ENCODE measurements at places on chromosomes 7 and 10.

- DNase-seq = no peak
Observed at GRCh38 chr10:132636358-132636757, 98.8 kb downstream of the INPP5A start.

GRCh38 chr10:34254596-34254995, 560.5 kb downstream of the PARD3 start:
- DNase-seq = peak; percentile 18

DNA sequence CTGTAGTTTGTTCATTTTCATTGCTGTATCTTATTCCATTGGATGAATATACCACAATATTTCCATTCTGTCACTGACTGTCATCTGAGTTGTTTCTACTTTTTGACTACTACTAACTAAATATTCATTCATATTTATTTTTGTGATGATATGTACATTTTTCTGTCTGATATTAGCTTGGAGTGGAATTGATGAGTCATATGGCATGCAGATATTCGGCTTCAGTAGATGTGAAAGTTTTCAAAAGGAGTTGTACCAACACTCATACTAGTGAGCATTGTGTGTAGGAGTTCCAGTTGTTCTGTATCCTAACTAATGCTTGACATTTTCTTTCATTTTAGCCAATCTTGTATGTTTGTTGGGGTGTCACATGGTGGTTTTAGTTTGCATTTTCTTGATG, 7.7 kb downstream of the RUNDC3B start:
- no peak for DNase-seq

DNA sequence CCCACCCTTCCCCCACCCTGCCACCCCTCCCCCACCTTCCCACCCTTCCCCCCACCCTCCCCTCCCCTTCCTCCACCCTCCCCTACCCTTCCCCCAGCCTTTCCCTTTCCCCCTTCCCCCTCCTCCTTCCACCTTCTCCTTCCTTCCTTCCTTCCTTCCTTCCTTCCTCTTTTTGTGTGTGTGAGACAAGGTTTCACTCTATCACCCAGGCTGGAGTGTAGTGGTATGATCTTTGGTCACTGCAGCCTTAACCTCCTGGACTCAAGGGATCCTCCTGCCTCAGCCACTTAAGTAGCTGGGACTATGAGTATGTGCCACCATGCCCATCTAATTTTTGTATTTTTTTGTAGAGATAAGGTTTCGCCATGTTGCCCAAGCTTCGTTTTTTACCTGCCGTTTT, 35.2 kb downstream of the CYP17A1 start:
- no peak for DNase-seq

- DNase-seq = no peak
Observed at GRCh38 chr7:1749864-1750466, 79.9 kb downstream of the ELFN1 start.

- peak; percentile 43 for DNase-seq
Observed at GRCh38 chr10:12432402-12433189, 83.2 kb downstream of the CAMK1D start.

DNA sequence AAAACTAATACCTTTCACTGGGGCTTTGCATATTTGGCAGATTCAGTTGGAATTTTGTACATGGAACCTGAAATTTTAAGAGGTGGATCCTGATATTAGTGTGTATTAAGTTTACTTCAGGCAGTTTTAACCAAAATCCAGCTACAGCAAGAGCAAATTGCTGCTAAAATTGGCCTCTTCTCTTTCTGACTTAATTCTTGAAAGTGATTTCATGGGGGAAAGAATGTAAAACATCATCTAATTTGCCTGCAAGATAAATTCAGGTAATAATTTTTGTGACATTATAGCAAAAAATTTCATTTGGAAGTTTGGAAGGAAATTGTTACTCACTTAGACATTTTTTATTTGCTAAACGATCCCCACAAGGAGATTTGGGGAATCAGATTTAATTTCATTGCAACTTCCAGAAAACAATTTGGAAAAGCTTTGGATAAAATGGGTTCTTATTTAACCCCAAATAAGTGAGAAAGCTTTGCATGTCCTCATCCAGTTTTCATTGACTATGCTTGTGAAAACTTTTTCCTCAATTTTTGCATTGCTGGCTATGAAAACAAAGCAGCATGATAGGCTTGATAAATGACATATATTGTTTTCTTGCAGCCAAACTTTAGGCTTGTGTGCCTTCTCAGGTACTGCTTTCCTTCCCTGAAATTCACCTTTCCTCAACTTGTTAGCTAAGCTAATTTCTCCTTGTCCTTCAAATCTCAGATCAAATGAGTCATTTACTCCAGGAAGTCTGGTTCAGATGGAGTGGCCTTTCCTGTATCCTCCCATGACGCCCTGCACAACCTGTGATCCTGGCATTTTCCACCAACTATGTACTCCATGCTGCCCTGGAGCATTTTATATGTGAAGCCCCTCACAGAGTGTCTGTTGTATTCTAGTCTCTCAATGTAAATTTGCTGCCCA, 27.4 kb upstream of the ZNF438 start:
- DNase-seq = no peak

DNA sequence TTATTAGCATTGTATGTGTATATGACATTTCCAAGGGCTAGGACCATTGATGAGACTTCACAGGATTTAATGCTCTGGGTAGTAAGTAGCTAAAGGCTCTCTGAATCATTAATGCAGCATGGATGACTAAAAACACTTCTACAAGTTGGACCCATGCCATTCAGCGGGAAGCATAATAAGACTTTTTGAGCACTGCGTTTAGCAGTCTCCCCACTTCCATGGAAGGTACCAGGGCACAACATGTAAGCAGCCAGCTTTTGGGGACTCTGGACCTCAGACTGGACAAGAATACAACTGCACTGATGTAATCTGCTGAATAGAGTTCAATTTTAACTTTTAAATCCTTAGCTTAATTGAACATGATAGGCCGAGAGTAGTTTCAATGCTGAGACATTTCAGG, 191.7 kb upstream of the IMMP2L start:
- no peak for DNase-seq

DNA sequence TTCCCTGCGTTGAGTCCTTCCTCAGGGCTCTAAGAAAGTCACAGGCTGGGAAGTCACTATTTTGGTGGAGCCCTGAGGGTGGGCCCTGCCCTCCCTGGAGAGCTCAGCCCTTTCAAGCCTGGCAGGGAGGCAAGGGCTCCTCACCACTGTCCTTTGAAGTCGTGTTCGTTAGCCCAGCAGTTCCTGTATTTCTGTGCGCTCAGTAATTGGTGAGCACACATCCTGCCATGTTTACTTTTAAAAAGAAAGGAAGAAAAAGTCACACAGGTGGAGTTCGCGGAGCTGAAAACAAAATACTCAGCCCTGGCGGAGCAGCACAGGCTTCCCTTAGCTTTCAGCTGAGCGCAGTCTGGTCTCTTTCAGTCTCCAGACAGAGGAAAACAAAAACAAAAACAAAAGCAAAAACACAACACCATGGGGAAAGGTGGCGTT, 37.1 kb downstream of the PRKCQ start:
- no peak for DNase-seq

DNA sequence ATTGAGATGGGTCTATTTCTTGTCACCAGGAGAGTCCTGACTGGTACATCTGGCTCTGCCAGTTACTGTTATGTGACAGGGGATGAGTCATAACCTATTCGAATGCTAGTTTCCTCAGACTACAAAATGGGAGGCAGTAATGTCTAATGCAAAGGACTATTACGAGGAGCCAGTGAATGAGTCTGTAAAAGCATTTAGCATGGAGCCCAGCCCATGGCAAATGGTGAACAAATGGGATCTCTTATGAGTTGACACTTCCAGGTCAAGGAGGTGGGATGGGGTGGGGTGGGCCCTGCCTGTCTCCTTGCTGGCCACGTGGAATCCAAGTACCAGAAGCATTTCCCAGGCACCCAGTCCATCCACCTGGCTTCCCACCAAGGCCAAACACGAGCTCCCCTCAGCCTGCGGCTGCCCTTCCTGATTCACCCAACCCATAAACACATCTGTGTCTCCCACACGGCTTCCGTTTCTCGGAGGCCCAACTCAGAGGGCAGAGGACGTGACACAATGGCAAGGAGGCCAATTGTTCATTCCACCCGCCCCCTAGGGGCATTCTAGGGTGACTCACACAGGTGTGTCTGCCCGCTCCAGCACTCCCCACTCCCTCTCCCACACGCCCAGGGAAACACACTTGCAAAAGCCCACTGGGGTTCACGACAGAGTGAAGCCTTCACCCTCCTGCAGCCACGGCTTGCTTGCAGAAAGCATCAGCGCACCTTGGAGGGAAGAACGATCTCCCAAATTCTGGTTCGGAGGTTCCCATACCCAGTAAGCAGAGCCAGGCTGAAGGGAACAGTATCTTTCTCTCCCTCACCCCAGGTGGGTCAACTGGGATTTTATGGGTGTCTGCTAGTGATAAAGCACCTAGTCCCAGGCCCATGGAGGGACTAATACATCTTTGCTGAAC, 109.8 kb downstream of the SH3PXD2A start:
- no peak for DNase-seq

GRCh38 chr10:86392723-86393094, 26.1 kb upstream of the GRID1 start:
- no peak for DNase-seq

DNA sequence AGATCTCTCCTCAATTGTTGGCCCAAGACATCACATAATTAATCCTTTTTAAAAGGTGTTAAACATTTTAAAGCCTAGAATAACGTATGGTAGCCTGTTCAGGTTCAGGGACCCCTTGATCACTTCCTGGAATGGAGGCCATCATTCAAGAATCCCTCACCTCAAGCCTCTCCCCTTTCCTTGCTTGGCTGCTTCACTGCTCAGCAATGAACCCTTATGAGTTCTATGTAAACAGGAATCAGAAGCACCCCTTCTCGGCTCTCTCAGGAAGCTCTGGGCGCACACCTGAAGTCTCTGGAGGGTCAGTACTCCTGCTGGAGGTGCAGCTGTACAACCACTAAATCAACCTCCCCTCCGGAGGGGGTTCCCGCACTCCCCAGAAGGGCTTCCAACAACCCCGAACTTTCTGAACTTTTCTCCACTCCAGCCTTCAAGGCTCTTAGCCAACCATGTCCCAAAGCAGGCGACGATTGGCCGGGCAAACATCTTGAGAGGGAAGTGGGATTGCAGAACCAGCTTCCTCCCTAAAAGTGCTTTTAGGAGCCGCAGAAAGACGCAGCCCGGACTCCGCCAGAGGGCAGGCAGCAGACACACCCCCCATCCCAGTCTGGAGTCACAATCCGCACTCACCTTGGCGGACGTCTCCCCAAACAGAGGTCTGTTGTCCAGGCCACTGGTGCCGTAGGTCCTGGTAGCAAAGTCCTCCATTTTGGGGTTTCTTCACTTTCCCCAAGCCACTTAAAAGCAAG, 562 bp downstream of the TMEM243 start:
- DNase-seq = no peak

GRCh38 chr7:71148098-71148497, 16.2 kb downstream of the GALNT17 start:
- no peak for DNase-seq
